ENCODE measurements at places on chromosomes 6 and 20.

- peak; percentile 72 for DNase-seq
Measured at GRCh38 chr6:109458774-109459531, 3.4 kb upstream of the MICAL1 start.

- peak; percentile 17 for DNase-seq
Measured at GRCh38 chr6:97282238-97282725, 734 bp downstream of the MMS22L start.

GRCh38 chr6:38279963-38280588 is 359.7 kb downstream of the BTBD9 start:
- no peak for DNase-seq

DNA sequence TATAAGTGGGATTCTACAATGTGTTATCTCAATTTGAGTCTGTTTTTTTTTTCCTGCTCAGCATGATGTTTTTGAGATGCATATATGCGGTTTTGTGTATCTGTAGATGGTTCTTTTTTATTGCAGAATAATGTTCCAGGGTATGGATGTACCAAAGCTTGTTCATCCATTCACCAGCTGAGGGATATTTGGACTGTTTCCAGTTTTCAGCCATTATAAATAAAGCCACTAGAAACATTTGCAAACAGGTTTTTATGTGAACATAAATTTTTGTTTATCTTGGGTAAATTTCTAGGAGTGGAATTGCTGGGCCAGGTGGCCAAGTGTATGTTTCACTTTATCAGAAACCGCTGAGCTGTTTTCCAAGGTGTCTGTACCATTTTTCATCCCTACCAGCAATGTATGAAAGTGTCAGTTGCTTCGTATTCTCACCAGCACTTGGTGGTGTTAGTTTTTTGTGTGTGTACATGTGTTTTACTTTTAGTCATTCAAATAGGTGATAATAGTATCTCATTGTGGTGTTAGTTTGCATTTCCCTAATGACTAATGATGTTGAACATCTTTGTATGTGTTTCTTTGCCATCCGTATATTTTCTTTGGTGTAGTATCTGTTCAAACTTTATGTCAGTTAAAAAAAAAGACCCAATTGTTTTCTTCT is 124.2 kb downstream of the CEBPB start:
- no peak for DNase-seq

DNA sequence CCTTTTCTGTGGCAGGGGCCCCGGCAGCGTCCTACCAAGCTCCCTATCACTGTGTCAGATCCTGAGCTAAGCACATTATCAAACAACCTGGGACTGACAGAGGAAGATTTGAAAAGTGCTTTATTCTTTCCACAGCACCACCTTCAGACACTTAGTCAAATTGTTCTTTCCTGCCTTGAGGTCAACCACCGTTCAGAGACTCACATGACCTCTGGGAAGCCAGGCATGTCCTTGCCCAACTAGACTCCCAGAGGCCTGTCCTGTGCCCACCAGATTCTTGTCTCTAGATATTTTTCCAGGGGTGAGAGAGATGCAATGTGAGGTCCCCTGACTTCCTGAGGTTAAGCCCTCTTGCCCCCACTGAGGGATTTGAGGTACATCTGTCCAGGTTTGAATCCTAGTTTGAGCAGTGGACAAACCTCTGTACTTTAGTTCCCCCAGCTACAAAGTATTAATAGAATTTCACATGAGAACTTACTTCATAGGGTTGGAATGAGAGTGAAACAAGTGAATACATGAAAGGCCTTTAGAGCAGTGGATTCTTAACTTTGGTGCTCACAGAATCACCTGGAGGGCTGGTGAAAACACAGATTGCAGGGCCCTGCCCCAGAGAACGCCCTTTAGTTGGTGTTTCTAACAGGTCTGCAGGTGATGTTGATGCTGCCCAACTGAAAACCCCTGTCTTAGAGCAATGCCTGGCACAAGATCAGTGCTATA is 179.8 kb downstream of the CLIC5 start:
- DNase-seq, result no peak

GRCh38 chr6:157443066-157443800 is 62.2 kb downstream of the ZDHHC14 start:
- peak; percentile 36 for DNase-seq

DNA sequence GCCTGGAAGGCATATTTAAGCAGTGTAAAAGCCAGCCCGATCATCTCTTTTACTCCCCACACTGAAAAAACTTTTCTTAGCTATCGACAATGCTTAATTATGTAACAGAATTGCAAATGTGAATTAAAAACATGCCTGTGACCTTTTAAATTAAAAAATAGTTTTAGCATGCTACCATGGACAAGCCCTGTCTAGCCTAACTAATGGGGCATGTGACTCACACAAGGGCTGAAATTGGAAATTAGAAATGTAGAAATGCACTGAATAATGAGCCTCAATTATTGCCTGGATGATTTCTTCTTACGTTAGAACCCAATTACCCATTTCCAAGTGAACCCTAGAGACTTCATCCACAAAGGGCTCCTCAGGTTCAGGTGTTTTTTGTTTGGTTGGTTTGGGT is 82.7 kb downstream of the SIM1 start:
- no peak for DNase-seq

- DNase-seq, result no peak
Measured at GRCh38 chr6:2744209-2744771, 6.4 kb downstream of the MYLK4 start.

GRCh38 chr6:144266091-144266649 is 19.0 kb upstream of the UTRN start:
- no peak for DNase-seq

GRCh38 chr20:59217794-59218280 is 54.2 kb downstream of the ZNF831 start:
- DNase-seq, result no peak

DNA sequence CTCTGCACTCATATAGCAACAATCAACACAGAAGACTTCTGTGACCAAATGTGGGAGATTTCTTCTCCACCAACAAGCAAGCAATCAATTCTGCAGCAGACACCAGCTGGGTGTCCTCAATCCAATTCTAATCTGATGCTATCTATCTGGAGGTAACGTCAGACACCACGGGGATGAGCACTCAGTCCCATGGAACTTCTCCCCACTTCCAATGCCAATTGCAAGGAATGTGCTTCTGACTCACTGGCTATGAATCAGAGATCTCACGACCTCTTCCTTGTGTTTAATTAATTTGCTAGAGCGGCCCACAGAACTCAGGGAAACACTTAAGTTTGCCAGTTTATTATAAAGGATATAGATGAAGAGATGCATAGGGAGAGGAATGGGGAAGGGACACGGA is 103.5 kb upstream of the SIRPG start:
- no peak for DNase-seq

- no peak for DNase-seq
Measured at GRCh38 chr6:47822856-47823554, 41.2 kb downstream of the OPN5 start.

GRCh38 chr6:90758741-90759140 is 171.9 kb upstream of the MAP3K7 start:
- no peak for DNase-seq

- no peak for DNase-seq
Measured at GRCh38 chr6:90895299-90896074, 308.6 kb upstream of the MAP3K7 start.

GRCh38 chr6:42453654-42454427 is 2.1 kb upstream of the TRERF1 start:
- DNase-seq, result peak; percentile 56

GRCh38 chr6:169345146-169345545 is 91.5 kb upstream of the THBS2 start:
- no peak for DNase-seq

DNA sequence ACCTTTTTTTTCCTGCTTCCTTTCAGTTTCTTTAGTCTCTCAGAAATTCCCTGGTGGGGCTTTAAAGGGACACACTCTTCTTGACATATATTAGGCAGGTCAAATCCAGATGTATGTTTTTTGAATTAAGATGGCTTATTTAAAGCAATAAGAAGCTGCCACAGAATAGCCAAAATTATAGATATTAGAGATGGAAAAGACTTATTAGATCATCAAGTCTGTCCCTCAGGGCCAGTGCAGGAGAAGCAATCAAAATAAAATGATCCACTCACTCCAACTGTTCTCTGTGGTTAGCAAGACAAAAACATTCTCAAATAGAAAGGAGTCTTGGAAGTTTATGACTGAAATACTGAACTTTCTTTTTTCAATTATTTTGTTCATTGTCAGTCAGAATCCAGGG is 462.8 kb downstream of the CDC5L start:
- no peak for DNase-seq

- DNase-seq, result no peak
Measured at GRCh38 chr6:3723966-3724365, 27.5 kb downstream of the PXDC1 start.

- DNase-seq, result no peak
Measured at GRCh38 chr6:34460796-34461507, 4.9 kb upstream of the PACSIN1 start.

DNA sequence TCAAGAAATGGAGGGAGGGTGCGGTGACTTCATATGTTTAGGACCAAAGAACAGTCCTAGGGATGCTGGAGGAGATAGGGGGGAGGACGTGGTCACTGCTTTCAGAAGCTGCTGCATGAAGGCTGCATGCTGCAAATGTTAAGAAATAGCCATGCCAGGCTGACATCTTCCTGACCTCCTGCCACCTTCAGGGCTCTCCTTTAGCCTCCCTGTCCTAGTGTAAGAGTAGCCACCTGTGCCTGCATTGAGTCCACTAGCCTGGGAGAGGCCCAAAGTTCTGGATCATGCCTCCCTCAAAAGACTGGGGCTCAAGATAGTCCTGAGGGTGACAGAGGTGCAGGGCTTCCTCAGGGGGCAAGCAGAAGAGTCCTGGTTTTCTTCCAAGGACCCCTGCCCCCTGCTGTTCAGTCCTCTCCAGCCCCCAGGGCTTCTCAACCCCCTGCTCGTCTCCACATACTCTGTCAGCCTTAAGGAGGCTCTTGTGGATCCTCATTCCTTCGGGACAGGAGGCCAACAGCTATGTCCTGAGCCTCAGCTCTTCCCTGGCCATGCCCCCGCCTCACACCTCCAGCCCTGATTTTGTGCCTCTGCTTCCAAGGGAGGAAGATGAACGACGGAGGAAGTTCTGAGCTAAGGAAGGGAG is 96.3 kb downstream of the MRPL14 start:
- DNase-seq, result no peak

All from GM13977 (cell line).